ENCODE measurements at places on chromosomes 5 and 9. TPM values are rescaled to one million over a fixed set of nuclear protein-coding genes. Genes with fewer than 3 reads are reported as not detected.

- no peaks in the 10 kb centered on the region for H3K27me3 ChIP-seq
- no peaks in the 10 kb centered on the region for H3K36me3 ChIP-seq
- DNase-seq, result no peak
Observed at GRCh38 chr9:79034583-79034982, 537.2 kb upstream of the TLE4 start.

- DNase-seq, result no peak
- H3K27me3 ChIP-seq, result no peaks in the 10 kb centered on the region
- H3K27ac ChIP-seq, result no peak overlapping the region
- H3K4me3 ChIP-seq, result no peak overlapping the region
Observed at GRCh38 chr5:1488882-1489680, 34.7 kb downstream of the LPCAT1 start.

- no peak overlapping the region for H3K27ac ChIP-seq
- peak; percentile 72 for DNase-seq
- peaks cover 6% of the 10 kb centered on the region for H3K4me1 ChIP-seq
- no peaks in the 10 kb centered on the region for H3K36me3 ChIP-seq
- H3K4me3 ChIP-seq, result peak overlapping the region; percentile 74
- H3K27me3 ChIP-seq, result peaks cover 71% of the 10 kb centered on the region
Observed at GRCh38 chr5:10333154-10334006, 20.1 kb upstream of the MARCHF6 start.

GRCh38 chr9:37936965-37937364, 33.0 kb upstream of the SLC25A51 start:
- peak; percentile 73 for DNase-seq
- no peaks in the 10 kb centered on the region for H3K27me3 ChIP-seq
- peaks cover 11% of the 10 kb centered on the region for H3K4me1 ChIP-seq
- H3K36me3 ChIP-seq, result no peaks in the 10 kb centered on the region

DNA sequence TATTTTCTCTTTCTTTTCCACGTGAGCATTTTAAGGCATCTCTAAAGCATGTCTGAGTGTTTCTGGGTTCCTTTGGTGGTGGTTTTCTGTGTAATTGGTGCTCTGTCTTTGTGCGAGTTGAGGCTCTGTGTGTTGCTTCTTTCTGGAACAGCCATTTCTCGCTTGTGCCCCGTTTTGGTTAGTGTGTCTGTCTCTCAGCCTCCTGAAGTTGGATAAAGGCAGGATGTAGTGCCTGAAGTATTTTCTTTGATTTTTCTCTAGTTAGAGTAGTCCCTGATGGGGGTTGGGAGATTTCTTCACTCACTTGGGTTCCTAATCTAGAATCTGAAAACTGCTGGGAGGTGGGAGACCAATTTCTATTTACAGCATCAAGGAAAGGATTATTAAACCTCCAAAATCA, 129.7 kb upstream of the TMEM161B start:
- H3K27ac ChIP-seq, result no peak overlapping the region
- H3K36me3 ChIP-seq, result no peaks in the 10 kb centered on the region
- no peak overlapping the region for H3K4me3 ChIP-seq

GRCh38 chr5:170634256-170634990, 130.6 kb downstream of the KCNIP1 start:
- no peak overlapping the region for H3K4me3 ChIP-seq
- H3K4me1 ChIP-seq, result peaks cover 15% of the 10 kb centered on the region
- H3K36me3 ChIP-seq, result no peaks in the 10 kb centered on the region

- no peaks in the 10 kb centered on the region for H3K27me3 ChIP-seq
- no peak for DNase-seq
- peaks cover 15% of the 10 kb centered on the region for H3K4me1 ChIP-seq
- no peak overlapping the region for H3K4me3 ChIP-seq
- H3K27ac ChIP-seq, result no peak overlapping the region
Observed at GRCh38 chr5:145750199-145750598, 84.9 kb downstream of the PRELID2 start.

GRCh38 chr5:139688751-139689372, 40.7 kb downstream of the CXXC5 start:
- no peak for DNase-seq
- no peak overlapping the region for H3K4me3 ChIP-seq
- H3K36me3 ChIP-seq, result no peaks in the 10 kb centered on the region
- H3K4me1 ChIP-seq, result peaks cover 73% of the 10 kb centered on the region
- H3K27ac ChIP-seq, result no peak overlapping the region

DNA sequence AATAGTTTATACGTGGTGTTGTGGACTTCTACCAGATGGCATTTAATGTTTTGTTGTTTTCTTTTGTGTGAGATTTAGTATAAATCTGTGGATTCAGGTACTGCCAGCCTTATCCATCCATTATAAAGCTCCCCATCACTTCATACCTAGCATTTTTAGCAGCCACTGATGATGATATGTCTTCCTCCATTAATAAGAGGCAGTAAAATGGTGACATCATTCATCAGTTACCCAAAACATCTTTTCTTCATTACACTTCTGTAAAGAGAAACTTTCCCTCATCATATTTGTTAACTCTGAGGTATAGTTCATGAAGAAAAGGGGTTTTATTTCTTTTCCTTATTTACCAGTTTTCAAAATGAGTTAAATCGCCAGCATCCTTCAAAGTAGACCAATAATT, 19.4 kb downstream of the CHD1 start:
- no peak overlapping the region for H3K27ac ChIP-seq
- H3K27me3 ChIP-seq, result no peaks in the 10 kb centered on the region
- H3K36me3 ChIP-seq, result peaks cover 8% of the 10 kb centered on the region

The CDH6 gene
- total RNA-seq, result 18.0 TPM

The BARHL1 gene
- total RNA-seq, result 3.1 TPM

The ARID3C gene
- 5.3 TPM for total RNA-seq
